ENCODE measurements at places on chromosomes 16 and 17. TPM values are rescaled to one million over a fixed set of nuclear protein-coding genes. Genes with fewer than 3 reads are reported as not detected.

Gene CEP95
- total RNA-seq = 94.8 TPM

Gene ALOX12
- not detected for total RNA-seq

Gene UTS2R
- total RNA-seq = not detected

Gene TBC1D3E
- not detected for total RNA-seq

Gene LITAFD
- not detected for total RNA-seq

GRCh38 chr17:32731556-32732295 lies 145.2 kb downstream of the MYO1D start:
- H3K27me3 ChIP-seq = no peaks in the 10 kb centered on the region
- H3K4me1 ChIP-seq = no peaks in the 10 kb centered on the region
- no peak overlapping the region for H3K27ac ChIP-seq
- no peak overlapping the region for H3K4me3 ChIP-seq
- DNase-seq = no peak

DNA sequence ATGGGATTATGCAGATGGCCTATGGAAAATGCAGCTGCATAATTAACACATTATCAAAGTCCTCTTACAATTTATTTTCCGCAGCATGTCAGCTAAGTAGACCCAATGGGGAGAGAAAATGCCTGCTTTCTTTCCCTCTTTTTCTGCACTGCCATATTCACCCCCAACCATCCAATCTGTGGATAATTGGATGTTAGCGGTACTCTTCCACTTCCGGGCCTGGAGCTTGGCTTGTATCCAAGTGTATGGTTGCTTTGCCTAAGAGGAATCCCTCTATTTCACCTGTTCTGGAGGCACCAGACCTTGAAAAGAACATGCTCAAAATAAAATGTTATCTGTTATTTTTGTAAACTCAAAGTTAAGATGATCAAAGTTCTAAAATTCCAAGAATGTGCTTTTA lies 41.1 kb upstream of the CACNG3 start:
- H3K36me3 ChIP-seq = no peaks in the 10 kb centered on the region
- DNase-seq = no peak
- H3K27ac ChIP-seq = no peak overlapping the region
- no peaks in the 10 kb centered on the region for H3K4me1 ChIP-seq
- H3K27me3 ChIP-seq = no peaks in the 10 kb centered on the region

DNA sequence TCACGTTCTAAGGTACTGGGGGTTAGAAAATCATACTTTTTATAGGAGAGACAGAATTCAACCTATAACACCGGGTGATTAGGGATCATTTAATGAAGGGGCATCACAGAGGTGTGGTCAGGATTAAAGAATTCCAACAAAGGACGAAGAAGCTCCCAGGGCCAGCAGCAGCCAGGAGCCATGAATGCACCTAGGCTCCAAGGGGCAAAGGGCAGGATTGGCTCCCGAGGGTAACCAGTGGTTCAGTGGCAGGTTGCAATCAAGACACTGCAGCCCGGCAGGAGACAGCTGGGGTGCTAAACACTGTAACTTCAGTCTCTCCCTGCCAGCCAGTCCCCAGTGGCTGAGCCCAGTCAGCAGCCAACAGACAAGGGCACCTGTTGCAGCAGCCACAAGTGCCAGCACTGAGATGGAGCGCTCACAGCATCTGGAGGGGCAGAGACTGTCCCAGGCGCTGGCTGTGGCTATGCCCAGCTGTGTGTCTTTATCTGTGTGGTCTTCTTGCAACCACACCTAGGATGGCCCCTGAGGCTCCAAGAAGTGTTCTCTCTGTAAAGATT lies 23.9 kb downstream of the DHRS7C start:
- H3K4me1 ChIP-seq = no peaks in the 10 kb centered on the region
- no peak overlapping the region for H3K27ac ChIP-seq
- H3K27me3 ChIP-seq = no peaks in the 10 kb centered on the region
- no peaks in the 10 kb centered on the region for H3K36me3 ChIP-seq
- no peak for DNase-seq

- H3K27ac ChIP-seq = no peak overlapping the region
- H3K27me3 ChIP-seq = no peaks in the 10 kb centered on the region
- no peak overlapping the region for H3K4me3 ChIP-seq
- no peaks in the 10 kb centered on the region for H3K4me1 ChIP-seq
- no peak for DNase-seq
These were observed 30.5 kb upstream of the CDH8 start for GRCh38 chr16:62066747-62067146.

GRCh38 chr16:53220585-53220984 lies 165.8 kb downstream of the CHD9 start:
- H3K4me3 ChIP-seq = no peak overlapping the region
- H3K4me1 ChIP-seq = no peaks in the 10 kb centered on the region
- peaks cover 32% of the 10 kb centered on the region for H3K36me3 ChIP-seq
- no peak for DNase-seq
- no peak overlapping the region for H3K27ac ChIP-seq

DNA sequence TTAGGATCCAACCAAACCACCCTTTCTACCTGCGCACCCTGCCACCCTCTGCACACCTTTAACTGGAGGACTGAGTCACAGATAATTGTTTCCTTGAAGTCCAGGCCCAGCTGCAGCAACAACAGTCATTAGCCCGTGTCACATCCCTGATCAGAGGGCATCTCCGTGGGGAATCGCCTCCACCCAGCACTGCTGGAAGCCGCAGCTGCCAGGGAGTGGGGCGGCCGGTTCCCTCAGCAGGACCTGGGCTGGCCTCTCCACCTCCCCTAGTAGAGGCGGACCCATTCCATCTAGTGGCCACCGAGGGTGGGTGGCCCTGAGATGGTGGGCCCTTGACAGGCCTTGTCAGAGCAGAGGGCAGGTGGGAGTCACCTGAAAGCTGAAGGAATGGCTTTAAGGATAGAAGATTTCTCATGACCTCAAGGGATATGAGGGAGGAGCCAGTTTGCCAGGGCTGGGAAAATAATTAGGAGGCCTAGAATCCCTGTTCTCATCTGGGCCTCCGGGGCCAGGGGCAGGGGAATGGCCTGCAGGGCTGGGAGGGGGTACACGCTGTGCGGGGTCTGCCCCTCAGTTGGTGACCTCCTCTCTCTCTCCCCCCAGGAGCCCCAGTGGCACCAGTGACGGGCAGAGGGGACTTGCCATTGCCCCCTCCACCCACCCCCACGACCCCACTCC lies 6.2 kb downstream of the PRSS53 start:
- no peaks in the 10 kb centered on the region for H3K4me1 ChIP-seq
- no peaks in the 10 kb centered on the region for H3K27me3 ChIP-seq
- no peaks in the 10 kb centered on the region for H3K36me3 ChIP-seq
- H3K27ac ChIP-seq = peak overlapping the region; percentile 28

DNA sequence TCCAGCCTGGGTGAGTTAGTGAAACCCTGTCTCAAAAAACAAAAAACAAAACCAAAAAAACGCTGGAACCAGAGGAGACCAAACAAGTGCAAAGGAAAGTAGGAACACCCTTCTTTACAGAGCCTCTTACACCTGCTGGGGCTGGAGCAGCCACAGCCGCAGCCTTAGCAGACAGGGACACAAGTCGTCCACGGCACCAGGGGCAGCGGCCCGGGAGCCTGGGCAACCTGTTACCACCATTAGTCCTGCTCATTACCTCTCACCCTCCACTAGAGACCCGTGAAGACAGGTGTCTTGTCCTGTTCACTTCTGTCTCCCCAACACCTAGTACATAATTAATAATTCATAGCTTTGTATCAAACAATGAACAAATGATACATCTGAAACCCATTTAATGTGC lies 83.6 kb downstream of the C16orf78 start:
- no peaks in the 10 kb centered on the region for H3K36me3 ChIP-seq
- H3K27me3 ChIP-seq = no peaks in the 10 kb centered on the region
- H3K4me3 ChIP-seq = no peak overlapping the region
- no peak overlapping the region for H3K27ac ChIP-seq

GRCh38 chr16:74667255-74667700 lies 601 bp upstream of the RFWD3 start:
- no peaks in the 10 kb centered on the region for H3K36me3 ChIP-seq
- H3K27ac ChIP-seq = no peak overlapping the region
- peak overlapping the region; percentile 86 for H3K4me3 ChIP-seq
- H3K27me3 ChIP-seq = no peaks in the 10 kb centered on the region

DNA sequence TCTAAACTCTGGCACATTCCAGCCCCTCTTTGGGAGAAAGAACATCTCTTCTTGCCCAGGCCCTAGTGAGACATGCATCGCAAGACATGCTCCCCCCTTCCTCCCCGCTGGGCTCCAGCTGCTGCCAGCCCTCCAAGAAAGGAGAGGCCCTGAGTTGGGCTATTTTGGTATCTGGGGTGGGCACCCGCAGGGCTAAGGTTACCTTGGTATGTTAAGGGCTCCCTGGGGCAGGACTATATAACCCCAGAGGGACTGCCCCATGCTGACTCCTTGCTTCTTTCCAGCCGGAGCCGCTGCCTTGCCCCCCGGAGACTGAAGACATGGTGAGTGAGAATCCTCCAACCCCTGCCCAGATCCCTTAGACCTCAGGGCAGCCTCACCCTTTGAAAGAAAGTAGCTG lies at the start of gene MYL11:
Gene MYL11 (plus strand): TSS at position 265 of the 400 bp plus-strand sequence. CDS start 56 bp downstream, at position 321.
- H3K4me3 ChIP-seq = no peak within 1 kb of the TSS
- no peaks in the 10 kb centered on the region for H3K36me3 ChIP-seq
- no peak within 1 kb of the TSS for H3K27ac ChIP-seq
- H3K4me1 ChIP-seq = peaks cover 10% of the 10 kb centered on the region
- no peak for DNase-seq

DNA sequence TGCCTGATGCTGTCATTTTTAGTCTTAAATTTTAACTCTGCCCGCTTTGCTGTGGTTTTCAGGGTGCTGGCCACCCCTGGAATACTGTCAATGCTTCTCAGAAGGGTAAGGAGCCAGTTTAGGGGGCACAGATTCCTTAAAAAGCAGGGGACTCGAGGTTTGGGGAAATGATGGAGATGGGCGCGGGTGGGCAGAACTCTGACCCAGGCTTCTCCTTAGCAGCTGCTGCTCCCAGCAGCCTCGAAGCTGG lies 23.7 kb downstream of the STAT5A start:
- no peak for DNase-seq
- no peaks in the 10 kb centered on the region for H3K36me3 ChIP-seq

DNA sequence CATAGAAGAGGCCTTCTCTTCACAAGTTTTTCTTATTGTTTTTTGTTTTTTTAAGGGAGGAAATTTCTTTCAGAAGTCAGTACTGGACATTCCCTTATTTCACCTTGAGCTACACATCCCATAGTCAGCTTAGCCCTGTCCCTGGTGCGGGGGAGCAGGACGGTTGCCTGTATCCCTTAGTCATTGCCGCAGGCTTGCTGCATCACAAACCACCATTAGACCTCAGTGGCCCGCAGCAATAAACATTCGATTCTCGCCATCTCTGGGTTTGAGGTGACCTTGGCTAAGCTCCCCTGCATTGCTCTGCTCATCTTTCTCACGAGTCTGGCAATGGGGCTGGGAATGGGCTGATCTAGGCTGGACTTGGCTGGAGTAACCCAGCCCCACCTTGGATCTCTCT lies 692.5 kb downstream of the WWOX start:
- H3K4me3 ChIP-seq = no peak overlapping the region
- H3K4me1 ChIP-seq = no peaks in the 10 kb centered on the region
- DNase-seq = no peak

GRCh38 chr17:45172232-45172540 lies 10.5 kb downstream of the HEXIM2 start:
- H3K36me3 ChIP-seq = no peaks in the 10 kb centered on the region
- no peaks in the 10 kb centered on the region for H3K27me3 ChIP-seq
- DNase-seq = no peak
- H3K4me3 ChIP-seq = peak overlapping the region; percentile 30
- peak overlapping the region; percentile 89 for H3K27ac ChIP-seq

DNA sequence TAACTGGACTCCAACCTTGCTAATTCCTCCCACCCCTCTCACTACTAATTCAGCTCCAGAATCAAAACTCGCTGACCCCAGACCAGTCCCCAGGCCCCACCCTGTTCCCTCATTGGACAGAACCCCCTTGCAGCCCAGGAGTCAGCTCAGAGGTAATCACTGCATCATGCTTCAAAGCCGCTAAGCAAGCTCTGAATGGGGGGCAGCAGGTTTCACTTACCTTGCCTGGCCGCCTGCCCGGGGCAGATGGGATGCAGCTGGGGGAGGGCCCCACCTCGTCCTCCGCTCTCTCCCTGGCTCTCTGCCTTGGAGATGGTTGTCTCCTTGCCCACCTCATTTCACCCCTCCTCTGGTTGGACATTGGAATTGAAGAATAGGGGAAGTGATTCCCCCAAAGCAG lies 4.8 kb upstream of the NGFR start:
- H3K4me3 ChIP-seq = no peak overlapping the region
- H3K36me3 ChIP-seq = no peaks in the 10 kb centered on the region
- no peaks in the 10 kb centered on the region for H3K4me1 ChIP-seq
- DNase-seq = no peak

DNA sequence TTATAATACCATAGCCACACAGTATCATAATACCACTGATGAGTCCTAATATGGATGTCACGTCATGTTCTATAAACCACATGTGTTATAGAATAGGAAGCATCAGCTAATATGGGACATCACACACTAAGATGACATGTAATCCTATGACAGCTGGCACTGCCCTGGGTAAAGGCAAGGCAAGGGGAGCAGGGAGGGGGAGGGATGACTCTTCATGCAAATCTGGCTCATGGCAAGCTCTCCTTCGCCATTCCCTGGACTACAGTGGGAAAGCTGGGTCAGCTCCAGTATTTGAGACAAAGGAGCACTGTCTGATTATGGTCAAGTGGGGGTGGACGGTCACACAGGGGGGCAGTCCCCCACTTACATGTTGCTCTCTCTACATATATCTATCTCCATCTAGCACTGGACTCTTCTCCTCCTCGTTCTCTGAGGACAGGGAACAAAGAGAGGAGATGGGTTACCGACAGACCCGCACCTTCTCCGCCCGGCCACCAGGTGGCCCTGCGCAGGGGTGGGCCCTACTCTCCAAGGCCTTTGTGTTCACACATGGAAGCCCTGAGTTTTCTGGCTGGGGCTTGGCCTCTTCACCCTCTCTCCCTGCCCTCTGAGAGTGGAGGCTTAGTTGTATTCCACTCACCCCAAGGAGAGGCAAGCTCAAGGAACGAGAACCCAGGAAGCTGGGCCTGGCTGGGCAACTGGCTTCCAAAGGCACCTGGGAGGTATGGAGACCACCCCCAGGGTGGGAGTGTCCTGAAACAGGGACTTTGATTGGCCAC lies 23.4 kb upstream of the MPO start:
- H3K36me3 ChIP-seq = no peaks in the 10 kb centered on the region
- H3K4me3 ChIP-seq = no peak overlapping the region
- DNase-seq = peak; percentile 28
- no peak overlapping the region for H3K27ac ChIP-seq
